Mammary epithelial cell (primary cell): ENCODE measurements at places on chromosomes 1 and 21.

GRCh38 chr1:19925342-19926070 lies 2.1 kb upstream of the PLA2G2E start:
- peak; percentile 99 for DNase-seq

DNA sequence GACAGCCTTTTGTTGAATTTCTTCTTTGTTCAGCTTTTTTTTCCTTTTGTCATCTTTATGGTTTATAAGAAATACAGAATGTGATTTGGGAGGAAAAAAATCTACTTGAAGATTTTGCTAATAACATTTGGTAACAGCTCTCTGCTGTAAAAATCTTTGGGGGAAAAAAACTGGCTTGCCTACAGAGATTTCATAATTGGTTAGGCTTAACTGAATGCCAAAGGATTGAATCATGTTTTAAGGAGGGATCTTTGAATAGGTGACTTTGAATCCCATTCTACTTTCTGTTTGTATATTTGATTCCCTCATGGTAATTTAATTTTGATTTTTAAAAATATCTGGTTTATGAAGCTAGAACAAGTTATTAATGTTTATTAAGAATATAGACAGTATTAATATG lies 3.2 kb downstream of the BTF3L4 start:
- DNase-seq = peak; percentile 35

DNA sequence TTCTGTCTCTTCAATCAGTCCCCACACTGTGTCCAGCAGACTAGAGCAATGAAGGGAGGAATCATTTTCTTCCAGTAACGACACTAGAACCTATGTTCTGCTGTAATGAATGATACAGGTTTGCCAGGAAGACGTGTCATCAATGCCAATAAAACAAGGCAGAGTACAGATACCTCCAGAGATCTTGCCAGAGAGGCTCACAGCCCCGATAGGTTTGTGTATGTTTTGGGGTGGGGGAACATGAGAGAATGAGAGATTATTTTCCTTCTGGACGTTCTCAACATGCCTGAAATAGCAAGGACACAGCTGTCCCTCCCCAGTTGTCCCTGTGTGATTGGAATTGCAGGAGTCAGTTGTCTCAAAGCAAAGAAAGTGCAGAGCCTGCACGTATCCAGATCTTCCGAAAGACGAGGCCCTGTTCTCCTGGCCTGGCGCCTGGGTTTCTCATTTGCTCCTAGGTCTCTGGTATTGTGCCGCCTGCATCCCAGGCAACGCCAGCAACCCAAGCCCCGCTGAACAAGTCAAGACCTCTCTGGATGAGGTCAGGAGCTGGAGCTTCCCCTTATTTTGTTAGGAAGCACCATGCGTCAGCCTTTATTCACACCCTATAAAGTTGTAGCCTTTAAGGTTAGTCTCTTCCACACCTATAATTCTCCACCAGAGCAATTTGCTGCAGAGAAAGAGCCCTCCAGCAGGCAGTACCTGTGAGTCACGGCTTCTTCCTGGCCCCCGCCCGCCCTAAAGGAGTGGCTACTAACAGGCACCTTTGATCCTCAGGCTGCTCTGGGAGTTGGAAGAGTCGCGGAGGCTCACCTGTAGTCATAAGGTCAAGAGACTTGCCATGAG lies 130.5 kb downstream of the TOMM20 start:
- peak; percentile 100 for DNase-seq

GRCh38 chr1:109208394-109208793 lies 5.3 kb upstream of the SARS1 start:
- no peak for DNase-seq

- DNase-seq = no peak
Observed at GRCh38 chr1:234528074-234528865, 49.3 kb upstream of the TARBP1 start.

- DNase-seq = peak; percentile 62
Observed at GRCh38 chr1:32208891-32209328, at the start of gene DCDC2B. TSS of gene DCDC2B (plus strand) at chr1:32209089. CDS start at chr1:32209094, 5 bp downstream.

- peak; percentile 31 for DNase-seq
Observed at GRCh38 chr21:42258150-42258884, 39.4 kb downstream of the ABCG1 start.

- DNase-seq = peak; percentile 97
Observed at GRCh38 chr1:15400627-15401026, 9.1 kb upstream of the EFHD2 start.

- no peak for DNase-seq
Observed at GRCh38 chr1:29306471-29307140, 70.3 kb downstream of the PTPRU start.

GRCh38 chr1:87151500-87152421 lies 176.9 kb upstream of the LMO4 start:
- DNase-seq = no peak

DNA sequence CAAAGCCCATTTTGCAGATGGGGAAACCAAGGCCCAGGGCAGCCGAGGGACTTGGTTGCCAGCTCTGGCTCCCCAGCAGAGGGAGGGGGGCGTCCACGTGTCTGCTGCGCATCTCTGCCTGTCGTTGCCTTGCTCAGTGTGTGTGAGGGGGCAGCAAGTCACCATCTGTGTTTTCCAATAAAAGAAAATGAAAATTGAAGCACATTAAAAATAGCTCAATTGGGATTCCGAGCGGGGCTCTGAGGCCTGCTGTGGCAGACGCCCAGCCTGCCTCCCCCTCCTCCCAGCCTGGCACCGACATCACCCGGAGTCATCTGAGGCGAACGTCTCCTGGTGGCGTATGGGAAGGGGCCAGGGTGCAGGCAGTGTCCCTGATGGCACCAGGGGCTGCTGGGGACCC lies 51.2 kb downstream of the EPHB2 start:
- no peak for DNase-seq

- DNase-seq = no peak
Observed at GRCh38 chr1:233513431-233513830, 100.5 kb upstream of the KCNK1 start.

GRCh38 chr1:220076861-220077762 lies 12.5 kb downstream of the BPNT1 start:
- no peak for DNase-seq

- DNase-seq = peak; percentile 86
Observed at GRCh38 chr1:66944330-66945274, 19.8 kb downstream of the MIER1 start.

DNA sequence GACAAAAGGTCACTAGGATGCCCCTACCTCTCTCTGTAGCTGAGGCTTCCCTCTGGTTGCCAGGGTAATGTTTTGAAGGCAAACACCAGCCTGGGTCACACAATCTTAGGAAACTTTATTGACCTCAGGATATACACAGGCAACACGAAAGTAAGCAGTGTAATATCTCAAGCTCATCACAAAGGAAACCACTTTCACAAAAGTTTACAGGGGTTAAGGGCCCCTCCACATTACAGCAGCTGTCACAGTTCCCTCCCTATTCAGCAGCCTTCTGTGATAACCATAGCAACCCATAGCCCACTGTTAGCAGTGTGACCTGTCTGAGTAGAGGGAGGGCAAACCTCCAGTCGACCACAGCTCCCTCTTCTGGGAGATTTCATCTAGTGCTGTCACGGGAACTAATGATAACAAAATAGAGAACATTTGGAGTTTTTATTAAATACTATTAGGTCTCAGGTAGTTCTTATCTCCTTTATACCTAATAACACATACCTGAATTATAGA lies 149.8 kb downstream of the PTPRC start:
- no peak for DNase-seq

GRCh38 chr21:28885853-28886177 lies 106.9 kb downstream of the LTN1 start:
- DNase-seq = no peak

DNA sequence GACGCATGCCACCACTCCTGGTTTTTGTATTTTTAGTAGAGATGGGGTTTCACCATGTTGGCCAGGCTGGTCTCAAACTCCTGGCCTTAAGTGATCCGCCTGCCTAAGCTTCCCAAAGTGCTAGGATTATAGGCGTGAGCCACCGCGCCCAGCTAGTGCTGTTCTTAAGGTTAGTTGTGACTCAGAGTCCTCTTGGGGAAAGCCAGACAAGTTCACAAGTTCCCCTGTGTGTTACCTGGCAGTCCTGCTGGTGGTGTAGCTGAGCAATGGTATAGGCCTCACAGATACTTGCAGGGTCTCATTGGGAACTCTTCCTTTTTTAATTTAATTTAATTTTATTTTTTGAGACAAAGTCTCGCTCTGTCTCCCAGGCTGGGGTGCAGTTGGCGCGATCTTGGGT lies 10.6 kb downstream of the CFAP126 start:
- DNase-seq = peak; percentile 38

DNA sequence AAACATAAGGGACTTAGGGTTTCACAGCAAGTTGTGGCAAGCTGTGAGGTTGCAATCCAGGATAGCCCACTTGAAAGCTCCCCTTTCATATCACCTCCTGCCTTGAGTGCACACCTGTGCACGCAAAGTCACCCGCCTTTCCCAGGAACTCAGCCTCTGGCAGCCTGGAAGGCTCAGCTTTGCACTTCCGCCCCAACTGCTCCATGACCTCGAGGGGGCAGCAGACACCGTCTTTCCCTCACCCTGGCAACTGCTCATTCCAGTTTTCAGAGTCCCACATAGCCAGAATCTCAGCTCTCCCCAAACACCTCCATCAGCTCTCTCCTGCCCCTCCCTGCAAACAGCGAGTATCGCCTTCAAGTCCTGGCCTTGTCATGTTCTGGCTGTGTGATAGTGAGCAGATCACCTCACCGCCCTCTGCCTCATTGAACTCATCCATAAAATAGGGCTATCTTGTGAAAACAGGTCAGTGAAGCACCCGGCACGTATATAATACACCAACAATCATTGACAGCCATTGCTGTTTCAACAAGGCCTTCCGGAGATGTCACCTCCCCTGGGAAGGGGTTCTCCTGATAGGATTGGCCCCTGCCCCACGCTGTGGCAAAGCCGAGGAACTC lies 32.2 kb upstream of the EPB41 start:
- peak; percentile 82 for DNase-seq

- peak; percentile 92 for DNase-seq
Observed at GRCh38 chr1:58573705-58574591, 3.1 kb downstream of the TACSTD2 start.

DNA sequence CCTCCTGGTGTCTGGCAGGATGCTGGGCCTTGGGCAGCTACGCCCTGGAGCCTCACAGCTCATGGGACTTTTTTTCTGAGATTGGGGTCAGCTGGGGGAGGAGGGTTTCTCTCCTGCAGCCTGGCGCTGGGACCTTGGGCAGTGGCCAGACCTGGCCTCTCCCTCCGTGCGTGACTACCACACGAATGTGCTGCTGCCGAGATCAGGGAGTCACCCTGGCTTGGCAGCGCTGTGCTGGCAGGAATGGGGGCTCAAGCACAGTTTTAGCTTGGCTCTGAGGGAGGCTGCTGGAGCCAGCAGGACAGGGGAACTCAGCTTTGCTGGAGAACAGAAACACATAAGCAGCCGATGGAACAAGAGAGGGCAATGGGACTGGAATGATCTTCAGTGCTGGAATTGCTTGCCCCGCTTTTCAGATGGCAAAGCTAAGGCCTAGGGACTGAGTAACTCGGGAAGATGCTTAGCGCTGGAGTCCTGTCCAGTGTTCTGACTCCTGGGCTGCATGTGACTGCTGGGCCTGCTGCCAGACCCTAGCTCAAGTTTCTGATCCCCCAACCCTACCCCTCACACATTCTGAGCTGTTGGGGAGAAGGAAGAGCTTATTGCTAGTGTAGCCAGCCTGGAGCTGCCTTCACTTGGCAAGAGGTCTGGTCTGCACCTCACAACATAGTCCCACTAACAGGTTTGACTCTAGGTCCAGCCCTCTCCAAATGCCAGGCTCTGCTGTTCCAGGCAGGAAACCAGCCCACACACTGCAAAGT lies 69.9 kb downstream of the NAV1 start:
- no peak for DNase-seq

GRCh38 chr1:205353612-205354011 lies 3.1 kb downstream of the KLHDC8A start:
- DNase-seq = no peak

DNA sequence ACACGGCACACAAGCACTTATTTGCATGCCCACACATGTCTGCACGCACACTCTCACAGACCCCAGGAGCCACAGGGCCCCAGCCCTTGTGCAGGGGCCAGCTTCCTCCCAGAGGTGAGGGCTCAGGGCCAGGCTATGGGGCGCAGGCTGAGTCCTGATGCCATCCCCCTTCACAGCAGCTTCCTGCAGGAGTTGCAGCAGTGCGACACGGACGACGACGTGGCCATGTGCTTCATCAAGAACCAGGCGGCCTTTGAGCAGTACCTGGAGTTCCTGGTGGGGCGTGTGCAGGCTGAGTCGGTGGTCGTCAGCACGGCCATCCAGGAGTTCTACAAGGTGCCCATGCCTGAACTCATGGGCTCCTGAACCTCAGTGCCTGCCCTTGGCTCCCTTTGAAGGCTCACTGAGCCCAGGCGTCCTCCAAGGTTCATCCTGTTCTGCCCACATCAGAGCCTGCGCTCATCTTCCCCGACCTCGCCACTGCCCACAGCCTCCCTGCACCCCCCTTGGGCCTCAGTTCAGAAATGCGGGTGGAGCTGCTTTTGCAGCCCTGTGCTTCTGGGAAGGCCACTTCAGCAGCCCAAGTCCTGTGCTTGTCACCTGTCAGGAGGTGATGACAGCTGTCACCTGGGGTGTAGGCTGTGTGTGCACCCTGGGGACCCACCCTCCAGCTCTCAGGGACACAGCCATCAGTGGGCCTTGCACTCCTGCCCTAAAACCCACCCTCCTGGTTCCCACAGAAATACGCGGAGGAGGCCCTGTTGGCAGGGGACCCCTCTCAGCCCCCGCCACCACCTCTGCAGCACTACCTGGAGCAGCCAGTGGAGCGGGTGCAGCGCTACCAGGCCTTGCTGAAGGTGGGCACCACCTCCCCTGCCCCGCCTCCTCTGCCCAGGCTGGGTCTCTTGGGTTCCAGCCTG lies 66.6 kb downstream of the TRIM11 start:
- DNase-seq = no peak

GRCh38 chr1:175341631-175342429 lies 149.3 kb upstream of the KIAA0040 start:
- no peak for DNase-seq

- no peak for DNase-seq
Observed at GRCh38 chr1:184146202-184146601, 94.7 kb downstream of the TSEN15 start.

- no peak for DNase-seq
Observed at GRCh38 chr1:6948416-6948815, 163.2 kb downstream of the CAMTA1 start.

- DNase-seq = peak; percentile 26
Observed at GRCh38 chr1:113617438-113618141, 141.7 kb downstream of the PHTF1 start.

GRCh38 chr1:59034925-59035324 lies 251.1 kb upstream of the JUN start:
- DNase-seq = no peak

- DNase-seq = no peak
Observed at GRCh38 chr1:111172463-111172862, 28.0 kb downstream of the DENND2D start.

- DNase-seq = no peak
Observed at GRCh38 chr1:65437616-65438015, 17.1 kb downstream of the LEPR start.

DNA sequence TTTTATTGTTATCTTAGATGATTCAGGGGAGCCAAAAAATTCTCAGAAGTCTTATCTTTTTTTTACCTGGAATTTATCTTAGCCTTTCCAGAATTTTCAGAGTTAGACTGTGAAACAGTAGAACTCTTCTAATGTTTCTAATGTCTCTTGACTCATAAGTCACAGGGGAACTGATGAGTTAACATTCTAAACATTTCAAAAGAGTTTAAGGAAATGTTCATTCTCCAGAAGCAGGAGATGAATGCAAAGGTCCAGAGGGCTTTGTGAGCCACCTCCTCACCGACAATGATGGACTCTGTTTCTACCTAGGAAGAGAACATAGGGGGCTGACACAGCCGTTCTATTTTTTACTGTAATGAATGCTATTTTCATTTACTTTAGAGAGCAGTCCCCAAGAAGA lies 157.5 kb downstream of the BRINP2 start:
- peak; percentile 15 for DNase-seq
